Brain pericyte (primary cell): ENCODE measurements at places on chromosomes 1 and 21.

DNA sequence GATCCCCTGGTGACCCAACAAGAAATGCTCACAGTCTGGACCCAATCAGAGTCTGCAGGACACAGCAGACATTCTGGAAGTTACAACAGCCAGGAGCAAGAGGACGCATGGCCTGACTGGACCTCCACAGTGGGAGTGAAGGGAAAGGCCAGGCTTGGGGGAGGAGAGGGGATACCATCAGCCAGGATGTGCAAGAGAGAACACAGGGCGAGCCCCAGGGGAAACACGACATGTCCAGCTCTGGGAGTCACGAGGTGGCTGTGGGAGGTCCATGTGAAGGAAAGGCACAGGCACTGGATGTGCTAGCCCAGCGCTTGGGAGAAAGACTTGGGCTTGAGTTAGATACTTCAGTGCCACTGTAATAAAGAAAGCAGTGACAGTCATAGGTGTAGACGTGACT, 87.3 kb downstream of the HSF2BP start:
- DNase-seq: no peak

- DNase-seq: no peak
Observed at GRCh38 chr1:40067023-40067422, 26.5 kb downstream of the CAP1 start.

GRCh38 chr1:99397029-99397428, 132.7 kb downstream of the PLPPR4 start:
- DNase-seq: no peak

DNA sequence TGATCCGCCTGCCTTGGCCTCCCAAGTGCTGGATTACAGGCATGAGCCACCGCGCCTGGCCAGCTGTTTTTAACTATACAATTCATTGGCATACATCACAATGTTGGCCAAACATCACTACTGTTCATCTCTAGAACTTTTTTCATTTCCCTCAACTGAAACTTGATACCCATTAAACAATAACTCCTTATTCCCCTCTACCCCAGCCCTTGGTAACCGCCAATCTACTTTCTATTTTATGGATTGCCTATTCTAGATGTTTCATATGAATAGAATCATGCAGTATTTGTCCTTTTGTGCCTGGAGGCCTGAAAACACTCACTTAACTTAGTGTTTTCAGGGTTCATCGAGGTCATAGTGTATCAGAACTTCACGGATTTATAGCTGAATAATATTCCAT, 16.2 kb downstream of the BTF3L4 start:
- no peak for DNase-seq

DNA sequence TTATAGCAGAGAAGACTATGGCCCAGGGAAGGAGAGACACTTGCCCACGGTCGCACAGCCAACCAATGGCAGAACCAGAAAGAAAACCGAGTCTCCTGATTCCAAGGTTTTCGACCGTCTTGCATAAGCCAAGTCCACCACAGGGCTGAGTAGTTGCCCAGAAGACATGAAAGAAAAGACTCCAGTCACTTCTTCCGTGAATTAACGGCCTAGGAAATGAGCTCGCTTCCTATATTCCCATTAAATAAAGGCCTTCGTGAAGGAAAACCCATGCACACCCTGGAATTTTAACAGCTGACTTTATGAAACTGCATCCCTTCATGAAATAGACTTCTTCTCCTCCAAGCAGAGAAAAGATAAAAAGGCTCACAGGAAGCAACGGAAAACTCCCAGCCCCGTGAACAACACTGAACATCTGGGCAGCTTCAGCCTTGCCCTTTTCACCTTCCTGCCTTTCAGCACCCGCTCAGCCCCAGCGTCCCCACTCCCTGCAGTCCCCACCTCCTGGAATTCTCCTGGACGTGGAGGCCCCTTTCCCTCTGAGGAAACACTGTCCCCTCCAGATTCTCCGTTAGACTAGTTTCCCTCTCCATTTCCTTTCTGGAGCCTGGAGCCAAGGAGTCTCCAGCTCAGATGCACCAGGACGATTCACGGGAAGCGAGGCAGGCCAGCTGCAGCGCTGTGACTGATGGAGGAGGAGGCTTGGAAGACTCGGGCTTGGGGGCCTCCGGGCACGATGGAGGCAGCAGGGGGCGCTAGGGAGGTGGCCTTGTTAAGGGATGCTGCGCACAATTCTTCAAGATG, 2.7 kb upstream of the MYOC start:
- peak; percentile 11 for DNase-seq

GRCh38 chr1:26259578-26259977, 20.3 kb upstream of the SH3BGRL3 start:
- DNase-seq: no peak

DNA sequence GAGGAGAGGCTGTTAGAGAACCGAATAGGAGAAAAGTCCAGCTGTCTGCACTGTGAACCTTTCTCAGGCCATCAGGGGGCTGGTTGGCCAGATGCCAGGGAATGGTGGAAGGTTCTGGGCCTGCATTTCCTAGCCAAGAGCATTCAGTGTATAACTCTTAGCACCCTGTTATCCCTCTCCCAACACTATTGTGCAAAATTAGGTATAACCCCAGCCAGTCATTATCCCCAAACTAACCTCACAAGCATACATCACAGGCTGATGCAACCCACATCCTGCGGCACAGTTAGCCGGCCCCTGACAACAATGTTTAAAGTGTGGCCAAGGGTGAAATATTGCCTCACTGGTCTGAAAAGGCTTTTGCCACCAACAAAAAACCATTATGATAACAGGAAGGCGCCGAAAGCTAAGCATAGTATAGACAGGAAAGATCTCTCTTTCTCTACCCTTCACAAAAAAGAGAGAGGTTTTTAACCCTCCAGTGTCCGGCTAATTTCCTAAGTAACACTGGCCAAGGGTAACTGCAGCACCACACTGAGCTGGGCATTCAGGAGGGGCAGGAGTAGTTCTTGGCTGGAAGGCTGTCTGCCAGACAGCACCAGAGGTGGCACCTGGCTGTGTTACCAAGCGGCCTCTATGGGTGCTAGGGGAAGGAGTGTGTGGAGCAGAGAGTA, 77.3 kb upstream of the BCAR3 start:
- no peak for DNase-seq

DNA sequence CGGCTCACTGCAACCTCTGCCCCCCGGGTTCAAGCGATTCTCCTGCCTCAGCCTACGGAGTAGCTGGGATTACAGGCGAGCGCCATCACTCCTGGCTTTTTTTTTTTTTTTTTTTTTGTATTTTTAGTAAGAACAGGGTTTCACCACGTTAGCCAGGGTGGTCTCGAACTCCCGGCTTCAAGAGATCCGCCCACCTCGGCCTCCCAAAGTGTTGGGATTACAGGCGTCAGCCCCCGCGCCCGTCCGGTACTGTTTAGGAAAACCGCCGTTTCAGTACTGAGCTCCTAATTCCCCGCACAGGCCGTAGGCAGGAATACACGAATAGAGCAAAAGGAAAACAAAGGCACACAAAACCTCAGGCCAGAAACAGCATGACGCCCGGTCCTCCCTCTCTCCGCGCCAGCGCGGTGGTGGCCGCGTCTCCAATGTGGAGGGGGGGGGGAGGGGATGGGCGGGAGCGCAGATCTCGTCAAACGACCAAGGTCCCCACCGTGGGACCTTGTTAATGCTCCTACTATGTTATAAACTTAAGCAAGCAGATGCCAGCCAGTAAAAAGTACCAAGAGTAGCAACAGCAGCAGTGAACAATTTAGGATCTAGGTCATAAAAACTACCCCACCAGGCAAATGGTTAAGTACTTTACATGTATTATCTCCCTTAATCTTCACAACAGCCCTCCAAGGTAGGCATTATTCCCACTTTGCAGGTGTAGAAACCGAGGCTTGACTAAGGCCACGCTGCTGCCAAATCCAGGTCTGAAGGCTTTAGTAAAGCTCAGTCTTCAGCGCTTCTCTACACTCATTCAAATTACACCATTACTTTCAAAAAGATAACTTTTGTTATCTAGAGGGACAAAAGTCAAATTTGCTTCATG, 648 bp upstream of the ADAR start:
- DNase-seq: no peak
